Stimulated activated CD4-positive, alpha-beta T cell treated with anti-CD3 and anti-CD28 coated beads, Interleukin-4, amount 100 ng/mL, for 48 hours (primary cell): ENCODE measurements at places on chromosomes 1 and 21.

GRCh38 chr1:22257290-22258275 lies 114.7 kb upstream of the WNT4 start:
- DNase-seq = no peak

GRCh38 chr1:159008744-159009188 lies 941 bp upstream of the IFI16 start:
- no peak for DNase-seq

DNA sequence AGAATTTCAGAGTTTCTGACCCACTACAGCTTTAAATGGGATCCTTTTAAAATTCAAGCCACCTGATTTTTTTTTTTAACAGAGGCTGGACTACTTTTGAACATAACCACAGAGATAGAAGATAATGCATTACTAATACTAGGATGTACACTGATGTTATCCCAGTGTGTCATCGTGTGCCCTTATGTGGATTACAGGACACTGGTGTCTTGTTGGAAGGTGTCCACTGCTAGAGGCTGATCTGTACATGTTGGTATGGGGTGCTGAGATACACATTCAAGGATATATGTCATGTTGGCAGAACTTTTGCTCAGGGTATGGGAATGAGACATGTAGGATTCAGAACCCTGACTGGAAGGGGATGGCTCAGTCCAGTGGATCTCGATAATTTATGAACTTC lies 56.3 kb downstream of the INAVA start:
- DNase-seq = no peak

- no peak for DNase-seq
These were observed 15.2 kb downstream of the LRRC38 start for GRCh38 chr1:13498553-13498952.

GRCh38 chr1:116710420-116711262 lies 43.1 kb upstream of the IGSF3 start:
- DNase-seq = no peak

- DNase-seq = no peak
These were observed 708.1 kb downstream of the MRPL39 start for GRCh38 chr21:24899138-24899537.

DNA sequence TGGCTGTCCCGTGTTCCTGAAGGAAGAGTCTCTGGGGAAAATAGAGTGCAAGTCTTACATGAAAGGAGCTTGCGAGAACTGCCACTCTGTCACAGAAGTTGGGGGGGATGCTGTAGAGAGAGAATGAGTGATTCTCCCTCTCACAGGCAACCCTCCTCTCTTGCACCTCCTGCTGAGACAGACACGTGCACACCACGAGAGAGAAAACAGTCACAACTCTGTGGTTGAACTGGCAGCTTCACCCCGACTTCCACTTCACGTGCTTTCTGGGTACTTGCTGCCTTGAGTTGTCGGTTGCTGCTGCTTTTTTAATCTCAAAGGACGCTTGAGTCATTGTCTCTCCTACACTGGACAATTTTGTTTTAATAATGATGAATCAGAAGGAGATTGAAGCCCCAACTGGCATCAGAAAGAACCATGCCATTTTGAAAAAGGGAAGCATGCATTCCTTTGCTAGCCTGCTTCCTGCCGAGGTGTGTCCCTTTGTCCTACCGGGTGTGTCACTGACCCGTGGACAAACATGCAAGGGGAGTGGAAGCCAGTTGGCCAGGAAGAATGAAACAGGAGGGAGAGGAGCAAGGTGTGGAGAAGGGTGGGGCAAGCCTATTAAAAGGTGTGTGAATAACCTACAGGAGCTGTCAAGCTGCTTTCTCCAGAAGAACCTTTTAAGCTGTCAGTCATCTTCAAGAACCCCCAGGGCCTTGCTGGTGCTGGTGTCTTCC lies 164.2 kb downstream of the CACNA1E start:
- no peak for DNase-seq
